ENCODE measurements at places on chromosomes 13 and 19.

DNA sequence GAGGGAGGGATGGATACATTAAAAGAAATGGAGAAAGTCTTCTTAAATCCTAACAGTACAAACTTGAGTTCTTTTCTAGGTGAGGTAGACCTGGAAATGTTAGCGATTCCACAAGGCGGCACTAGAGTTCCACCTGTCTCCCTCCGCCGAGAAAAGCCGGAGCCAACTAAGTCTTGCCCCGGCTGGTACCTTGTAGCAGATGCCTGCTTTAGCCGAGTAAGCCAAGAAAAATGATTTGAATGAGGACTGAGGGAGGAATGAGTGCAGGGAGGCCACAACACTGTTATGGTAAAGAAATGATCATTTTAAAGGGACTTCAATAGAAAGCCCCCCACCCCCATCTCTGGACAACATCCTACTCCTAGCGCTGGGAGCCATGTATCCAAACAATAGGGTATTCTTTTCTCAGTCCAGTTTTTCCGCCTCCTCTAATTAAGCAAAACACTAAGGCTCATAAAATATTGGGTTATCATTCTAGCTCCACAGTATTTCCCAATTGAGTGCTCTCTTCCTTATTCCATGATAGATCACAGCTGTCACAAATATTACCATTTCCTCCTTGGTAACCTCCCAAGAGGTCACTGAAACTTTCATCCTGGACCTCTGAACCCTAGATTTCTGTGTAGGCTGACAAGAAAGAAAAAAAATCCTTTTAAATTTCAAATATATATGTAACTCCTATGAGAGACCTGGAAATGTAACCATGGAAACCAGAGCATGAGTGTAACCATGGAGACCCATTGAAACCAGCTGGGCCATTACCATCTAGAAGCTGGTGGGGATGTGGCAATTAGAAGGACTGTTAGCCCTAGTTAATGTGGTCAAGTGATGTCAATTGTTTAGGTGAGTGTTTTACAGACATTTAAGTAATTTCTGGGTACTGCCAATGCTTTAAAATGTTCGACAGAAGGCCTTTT, 58.3 kb downstream of the GPALPP1 start:
- DNase-seq: peak; percentile 94

GRCh38 chr13:32330441-32330840, 15.1 kb downstream of the BRCA2 start:
- no peak for DNase-seq

- no peak for DNase-seq
Measured at GRCh38 chr13:98396071-98396710, 180.7 kb downstream of the STK24 start.

GRCh38 chr13:61486496-61486895, 70.8 kb upstream of the PCDH20 start:
- DNase-seq: peak; percentile 40

GRCh38 chr13:23377579-23377978, 55.9 kb downstream of the SACS start:
- DNase-seq: no peak

DNA sequence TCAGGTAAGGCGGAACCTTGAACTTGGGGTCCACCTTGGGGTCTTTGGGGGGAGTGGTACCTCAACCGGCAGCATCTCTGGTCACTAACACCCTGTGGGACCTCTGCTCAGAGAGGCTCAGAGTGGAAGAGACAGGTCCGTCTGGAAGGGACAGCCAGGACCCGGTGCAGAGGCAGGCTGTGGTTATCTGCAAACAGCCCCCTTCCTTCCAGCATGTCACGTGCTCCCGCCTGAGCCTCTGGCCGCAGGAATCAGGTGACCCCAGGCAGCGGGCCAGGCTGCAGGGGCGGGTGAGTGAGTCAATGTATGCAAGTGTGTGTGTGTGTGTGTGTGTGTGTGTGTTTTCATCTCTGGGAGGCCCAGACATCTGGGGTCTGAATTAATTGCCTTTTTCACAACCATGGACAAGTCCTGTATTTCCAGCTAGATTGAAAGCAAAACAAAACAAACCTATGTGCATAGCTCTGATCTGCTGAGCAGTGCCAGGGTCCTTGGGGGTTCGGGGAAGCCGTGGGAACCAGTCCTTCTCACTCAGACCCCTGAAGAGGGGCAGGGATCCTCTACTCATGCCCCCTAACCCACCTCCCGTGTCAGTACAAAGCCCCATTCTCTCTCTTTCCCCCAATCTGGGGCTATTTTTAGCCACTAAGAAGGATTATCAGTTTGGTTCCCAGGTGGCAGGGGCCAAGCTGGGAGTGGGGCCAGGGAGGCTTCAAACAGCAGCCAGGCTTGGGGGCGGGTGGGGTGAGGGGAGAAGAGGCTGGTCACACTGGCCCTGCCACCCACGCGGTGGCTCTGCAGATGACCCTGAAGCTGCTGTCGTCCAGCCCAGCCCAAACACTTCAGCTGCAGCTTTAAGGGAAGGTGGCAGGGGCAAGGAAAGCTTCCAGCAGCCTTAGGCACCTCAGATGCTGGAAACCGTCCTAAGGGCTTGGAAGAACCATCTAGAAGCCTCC, 31.4 kb downstream of the CERS4 start:
- peak; percentile 94 for DNase-seq

- DNase-seq: no peak
Measured at GRCh38 chr19:3178973-3179738, 587 bp downstream of the S1PR4 start.

DNA sequence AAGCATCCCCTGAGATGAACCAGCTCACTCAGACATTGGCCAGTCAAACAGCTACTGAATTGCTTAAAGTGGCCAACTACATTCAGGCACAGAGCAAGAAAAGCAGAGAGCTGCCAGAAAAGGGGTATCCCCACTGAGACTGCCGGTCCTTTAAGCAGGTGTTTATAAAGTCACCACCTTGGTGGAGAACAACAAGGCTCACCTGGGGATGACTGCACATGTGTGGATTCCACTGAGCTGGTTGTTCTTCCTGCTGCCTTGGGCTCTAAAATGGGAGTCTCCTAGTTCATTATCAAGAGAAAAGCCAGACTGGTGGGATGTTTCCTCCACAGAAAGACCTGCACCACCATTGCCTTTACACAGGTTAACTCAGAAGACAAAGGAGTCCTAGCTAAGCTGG, 51.8 kb upstream of the IPO5 start:
- DNase-seq: no peak

- DNase-seq: no peak
Measured at GRCh38 chr13:100063333-100063732, 25.6 kb upstream of the PCCA start.
